ENCODE measurements at places on chromosomes 3 and 15.

- DNase-seq: no peak
These were observed 13.2 kb upstream of the TRANK1 start for GRCh38 chr3:36957862-36958686.

- DNase-seq: no peak
These were observed 168.2 kb upstream of the NR2F2 start for GRCh38 chr15:96162322-96162721.

DNA sequence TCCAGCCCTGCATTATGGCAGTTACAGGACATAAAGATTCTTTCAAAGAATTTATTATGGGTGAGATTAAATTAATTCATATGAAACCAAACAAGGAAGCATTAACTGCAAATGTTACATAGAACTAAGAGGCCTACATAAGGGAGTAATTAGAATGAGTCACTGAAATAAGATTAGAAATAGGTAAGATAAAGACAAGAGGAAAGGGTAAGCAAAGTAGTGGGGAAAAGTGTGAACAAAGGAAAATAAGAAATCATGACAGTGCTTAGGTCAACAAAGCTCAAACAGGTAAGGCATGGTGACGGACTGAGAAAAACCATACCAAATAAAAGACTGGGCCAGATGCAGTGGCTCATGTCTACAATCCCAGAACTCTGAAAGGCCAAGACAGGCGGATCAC, 74.3 kb downstream of the SETD2 start:
- no peak for DNase-seq

- no peak for DNase-seq
These were observed 17.5 kb upstream of the BCHE start for GRCh38 chr3:165854696-165855095.
